ENCODE measurements at places on chromosomes 5 and 9.

DNA sequence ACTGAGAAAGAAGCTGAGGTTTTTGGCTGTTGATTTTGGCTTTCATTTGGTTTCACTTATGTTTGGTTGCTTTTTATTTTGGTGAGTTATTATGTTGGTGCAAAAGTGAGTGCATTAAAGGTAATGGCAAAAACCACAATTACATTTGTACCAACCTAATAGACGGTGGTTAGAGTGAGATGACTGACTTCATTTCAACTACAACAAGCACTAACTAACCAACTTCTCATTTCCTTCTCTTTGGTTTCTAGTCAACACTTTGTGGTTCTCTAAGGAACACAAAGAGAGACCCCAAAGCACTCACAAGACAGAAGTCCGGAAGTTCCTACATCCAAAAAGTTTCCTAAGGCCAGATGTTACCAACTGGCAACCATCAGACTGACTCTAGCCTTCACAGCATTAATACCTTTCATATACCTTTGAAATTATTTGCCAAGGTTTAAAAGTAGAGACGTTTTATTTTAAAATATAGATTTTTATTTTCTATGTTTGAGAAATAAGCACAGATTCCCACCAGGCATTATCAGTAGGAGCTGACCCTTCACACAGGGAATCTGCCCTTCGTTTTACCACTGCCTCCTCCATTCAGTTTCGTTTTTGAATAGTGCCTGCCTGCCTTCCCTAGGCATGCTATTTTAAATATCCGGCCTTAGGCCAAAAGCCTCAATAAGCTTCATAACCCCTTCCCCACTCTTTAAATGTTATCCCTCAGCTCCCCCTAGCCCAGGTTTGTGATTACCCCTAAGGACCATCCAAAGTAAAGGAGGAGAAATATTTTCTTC is 301.1 kb upstream of the PTGER4 start:
- DNase-seq, result no peak

GRCh38 chr5:132962429-132963021 is 909 bp downstream of the AFF4 start:
- no peak for DNase-seq

GRCh38 chr5:181281984-181282316 is 21.0 kb upstream of the TRIM52 start:
- DNase-seq, result no peak

DNA sequence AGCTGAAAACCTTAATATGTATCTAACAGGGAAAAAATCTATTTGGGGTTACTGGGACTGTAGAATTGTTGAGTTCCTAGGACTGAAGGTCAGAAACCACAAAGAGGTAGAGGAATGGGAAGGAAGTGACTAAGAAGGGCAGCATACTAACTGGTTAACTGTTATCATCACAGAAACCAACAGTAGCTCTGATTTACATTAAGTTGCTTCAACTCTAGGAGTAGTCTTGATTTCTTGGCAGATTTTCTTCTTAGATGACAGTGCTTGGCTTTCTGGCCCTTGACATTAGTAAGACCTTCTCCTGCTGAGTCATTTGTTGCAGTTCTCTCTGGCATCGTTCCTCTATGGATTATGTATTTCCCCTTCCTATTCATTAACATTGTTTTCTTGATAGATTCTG is 116.1 kb upstream of the RASA1 start:
- no peak for DNase-seq

GRCh38 chr9:117169089-117169621 is 245.7 kb downstream of the ASTN2 start:
- no peak for DNase-seq

DNA sequence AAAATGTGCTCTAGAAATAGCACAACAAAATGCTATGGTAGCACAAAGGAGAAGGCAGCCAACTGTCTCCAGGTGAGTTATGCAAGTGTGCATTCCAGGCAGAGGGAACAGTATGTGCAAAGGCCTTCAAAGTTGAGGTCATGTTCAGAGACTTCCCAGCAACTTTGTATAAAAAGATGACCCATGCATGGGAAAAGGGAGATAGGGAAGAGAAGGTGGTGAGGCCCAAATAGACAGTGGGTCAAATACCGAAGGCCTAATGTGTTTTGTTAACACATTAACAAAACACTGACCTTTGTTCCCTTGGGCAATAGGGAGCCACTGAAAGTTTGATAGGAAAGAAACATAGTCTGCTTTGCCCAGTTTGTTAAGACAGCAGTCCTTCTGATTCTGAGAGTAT is 445.3 kb downstream of the EBF1 start:
- no peak for DNase-seq

- DNase-seq, result no peak
Measured at GRCh38 chr9:112012026-112012902, 115.7 kb downstream of the UGCG start.

DNA sequence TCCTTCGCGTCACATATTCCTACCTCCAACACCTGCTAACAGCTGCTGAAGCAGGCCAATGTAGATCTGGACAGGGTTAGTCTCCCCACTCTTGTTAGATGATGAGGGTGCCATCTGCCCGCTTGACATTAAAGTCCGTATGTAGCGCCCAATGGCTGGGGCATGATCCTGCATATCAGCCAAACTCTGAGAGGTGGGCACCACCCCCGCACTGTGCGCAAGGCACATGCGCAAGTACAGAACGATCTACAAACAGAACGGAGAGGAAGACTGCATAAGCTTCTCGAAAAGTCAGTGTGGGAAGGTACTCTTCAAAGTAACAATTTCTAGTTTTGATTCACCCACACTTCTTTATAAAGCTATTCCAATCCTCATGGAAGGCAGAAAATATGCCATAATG is 69.8 kb downstream of the ECPAS start:
- no peak for DNase-seq
